ENCODE measurements at places on chromosomes 16 and 17.
A peak's percentile ranks its signal among the peaks of the same experiment; 100 is the strongest.

GRCh38 chr16:74813109-74813641 is 38.6 kb upstream of the FA2H start:
- peak; percentile 22 for DNase-seq

DNA sequence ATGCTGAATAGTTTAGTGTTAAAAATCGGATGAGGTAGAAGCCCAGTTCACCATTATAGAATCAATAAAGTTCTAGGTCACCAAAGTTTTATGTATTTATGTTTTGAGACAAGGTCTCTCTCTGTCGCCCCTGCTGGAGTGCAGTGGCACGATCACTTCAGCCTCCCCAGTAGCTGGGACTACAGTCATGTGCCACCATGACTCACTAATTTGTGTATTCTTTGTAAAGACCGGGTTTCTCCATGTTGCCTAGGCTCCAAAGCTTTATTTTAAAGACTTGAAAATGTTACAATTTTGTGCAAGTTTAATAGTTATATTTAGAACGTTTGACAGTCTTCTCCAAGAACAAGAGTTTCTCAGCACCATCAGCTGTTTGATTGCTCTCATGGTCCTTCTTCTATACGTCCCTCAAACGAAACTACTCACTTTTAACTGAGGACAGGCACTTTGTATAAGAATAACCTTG is 32.1 kb downstream of the NDE1 start:
- peak; percentile 5 for DNase-seq

GRCh38 chr17:80071116-80071841 is 30.1 kb upstream of the GAA start:
- no peak for DNase-seq

DNA sequence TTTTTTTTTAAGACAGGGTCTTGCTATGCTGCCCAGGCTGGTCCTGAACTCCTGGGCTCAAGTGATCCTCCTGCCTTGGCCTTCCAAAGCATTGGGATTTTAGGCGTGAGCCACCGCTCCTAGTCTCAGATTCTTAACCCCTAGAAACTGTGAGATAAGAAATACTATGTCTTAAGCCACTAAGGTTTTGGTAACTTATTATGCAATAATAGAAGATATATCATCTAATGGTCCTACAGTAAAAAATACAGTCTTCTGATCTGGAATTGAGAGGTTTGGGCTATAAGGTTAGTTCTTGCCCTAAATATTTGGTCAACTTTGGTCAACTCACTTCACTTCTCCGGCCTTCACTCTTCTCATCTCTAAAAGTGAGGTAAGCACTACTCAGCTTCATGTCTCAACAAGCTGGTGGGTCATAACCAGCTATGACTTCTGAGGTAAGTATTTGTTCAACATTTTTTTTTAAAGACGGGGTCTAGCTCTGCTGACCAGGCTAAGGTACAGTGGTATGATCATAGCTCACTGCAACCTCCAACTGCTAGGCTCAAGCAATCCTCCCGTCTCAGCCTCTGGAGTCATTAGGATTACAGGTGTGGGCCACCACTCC is 14.7 kb downstream of the RAD51D start:
- no peak for DNase-seq

- DNase-seq, result no peak
These were observed 48.6 kb downstream of the ABCA8 start for GRCh38 chr17:68906638-68907037.

DNA sequence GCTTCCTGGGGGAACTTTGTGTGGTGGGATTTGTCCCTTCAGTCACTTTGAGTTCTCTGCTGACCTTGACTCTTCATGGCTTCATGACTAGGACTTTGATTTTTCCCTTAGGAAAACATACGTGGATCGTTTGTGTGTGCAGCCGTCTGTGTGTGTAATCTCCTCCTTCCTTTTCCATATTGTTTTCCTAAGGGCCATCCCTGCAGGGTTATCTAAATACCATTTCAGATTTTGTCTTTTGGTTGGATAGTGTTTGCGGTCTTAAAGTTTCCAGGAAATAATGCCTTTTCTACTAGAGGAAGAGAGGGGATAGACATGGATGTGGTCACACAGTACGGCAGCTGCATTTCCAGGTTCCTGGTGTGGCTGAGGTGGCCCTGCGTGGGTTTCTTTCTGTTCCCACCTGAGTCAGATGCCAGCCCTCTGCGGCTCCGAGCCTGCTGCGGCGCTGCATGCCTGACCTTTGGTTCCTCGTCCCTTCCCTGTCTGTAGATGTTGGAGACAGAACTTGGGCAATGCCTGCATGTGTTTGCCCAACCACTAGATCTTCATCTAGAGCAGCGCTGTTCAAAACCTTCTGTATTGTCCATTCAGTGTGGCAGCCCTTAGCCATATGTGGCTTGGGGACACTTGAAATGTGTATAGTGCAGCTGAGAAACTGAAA is 72.0 kb upstream of the LGALS9 start:
- DNase-seq, result no peak

DNA sequence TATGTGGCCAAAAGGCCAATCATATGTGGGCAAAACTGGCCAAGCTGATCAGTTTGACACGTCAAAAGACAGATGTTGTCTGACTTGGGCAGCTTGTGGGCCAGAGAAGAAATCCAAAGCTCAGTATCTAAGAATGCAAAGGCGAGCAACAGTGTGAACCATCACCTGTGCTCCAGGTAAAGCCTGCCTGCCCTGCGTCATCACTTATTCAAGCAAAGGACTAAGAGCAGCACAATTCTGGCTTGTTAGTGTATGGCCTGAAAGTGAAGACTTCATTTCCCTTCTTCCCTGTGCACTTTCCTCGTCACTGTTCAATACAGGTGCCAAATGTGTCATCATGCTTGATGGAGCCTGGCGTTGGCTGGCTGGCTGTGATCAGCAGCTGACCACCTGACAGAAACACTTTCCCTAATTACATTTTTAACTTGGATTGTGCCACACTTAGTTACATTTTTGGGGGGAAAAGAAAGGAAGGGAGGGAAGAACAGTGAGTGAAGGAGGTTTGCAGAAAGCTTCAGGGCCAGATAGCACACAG is 4.7 kb downstream of the FAM20A start:
- DNase-seq, result no peak

DNA sequence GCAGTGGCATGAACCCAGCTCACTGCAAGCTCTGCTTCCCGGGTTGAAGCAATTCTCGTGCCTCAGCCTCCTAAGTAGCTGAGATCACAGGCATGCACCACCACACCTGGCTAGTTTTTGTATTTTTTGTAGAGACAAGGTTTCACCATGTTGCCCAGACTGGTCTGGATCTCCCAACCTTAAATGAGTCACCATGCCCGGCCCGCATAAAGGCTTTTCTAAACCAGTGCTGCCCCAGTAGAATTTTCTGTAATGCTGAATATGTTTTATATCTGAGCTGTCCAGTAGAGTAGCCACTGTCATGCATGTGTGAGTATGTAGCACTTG is 36.9 kb upstream of the WSB1 start:
- DNase-seq, result no peak

DNA sequence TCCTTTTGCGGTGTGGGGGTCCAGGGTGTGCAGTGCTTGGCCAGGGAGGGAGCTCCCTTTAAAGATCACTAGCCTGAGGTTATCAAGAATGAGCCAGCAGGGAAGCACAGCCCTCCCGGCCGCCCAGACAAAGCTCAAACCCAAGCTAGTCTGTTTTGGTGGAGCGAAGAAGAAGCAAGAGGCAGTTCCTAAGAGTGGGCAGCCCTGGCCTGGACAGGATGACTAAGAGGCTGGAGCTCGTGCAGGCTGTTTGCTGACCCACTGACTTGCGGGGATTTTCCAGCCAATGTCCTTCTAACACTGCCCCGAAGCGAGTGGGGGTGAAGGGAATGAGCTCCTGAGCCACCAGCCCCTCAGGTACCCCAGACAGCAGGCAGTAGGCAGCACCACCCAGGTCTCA is 134.4 kb downstream of the COPRS start:
- no peak for DNase-seq

GRCh38 chr16:50371936-50372595 is 3.3 kb upstream of the BRD7 start:
- no peak for DNase-seq

DNA sequence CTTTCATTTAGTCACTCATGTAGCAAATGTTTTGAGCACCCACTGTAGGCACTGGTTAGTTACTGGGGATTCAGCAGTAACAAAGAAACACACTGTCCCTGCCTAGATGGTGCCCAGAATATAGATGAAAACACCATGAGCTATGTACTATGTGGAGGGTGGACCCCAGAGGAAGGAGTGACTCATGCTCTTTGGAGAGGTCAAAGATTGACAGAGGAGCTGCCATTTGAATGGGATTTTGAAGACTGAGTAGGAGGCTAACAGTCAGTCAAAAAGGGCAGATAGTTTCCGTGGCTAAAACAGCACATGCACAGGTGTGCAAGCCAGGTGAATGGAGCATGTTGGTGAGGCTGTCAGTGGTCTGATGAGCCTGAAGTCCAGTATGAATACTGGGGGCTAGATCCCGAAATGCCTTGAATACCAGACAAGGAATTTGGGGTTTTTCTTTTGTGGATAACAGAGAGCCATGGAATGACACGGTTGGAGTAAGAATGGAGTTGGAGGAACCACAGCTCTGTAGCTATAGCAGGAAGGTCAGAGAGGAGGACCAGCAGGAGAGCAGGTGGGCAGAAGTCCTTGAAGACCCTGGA is 6.1 kb downstream of the IL21R start:
- no peak for DNase-seq

GRCh38 chr16:62921904-62922303 is 885.7 kb upstream of the CDH8 start:
- no peak for DNase-seq

DNA sequence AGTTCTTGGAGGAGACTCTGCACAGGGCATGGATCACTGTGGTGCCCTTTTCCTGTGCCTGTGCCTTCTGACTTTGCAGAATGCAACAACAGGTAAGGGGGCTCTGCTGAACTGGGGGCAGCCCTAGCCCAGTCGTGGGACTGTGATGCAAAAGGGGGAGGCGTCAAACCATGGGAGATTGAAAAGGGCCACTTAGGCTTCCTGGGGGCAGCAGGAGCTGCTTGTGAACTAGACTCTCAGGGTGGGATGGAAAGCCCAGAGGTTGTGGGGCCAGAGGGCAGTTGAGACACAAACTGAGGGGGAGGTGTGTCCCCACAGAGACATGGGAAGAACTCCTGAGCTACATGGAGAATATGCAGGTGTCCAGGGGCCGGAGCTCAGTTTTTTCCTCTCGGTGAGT is 19.6 kb downstream of the ADGRG5 start:
- no peak for DNase-seq

DNA sequence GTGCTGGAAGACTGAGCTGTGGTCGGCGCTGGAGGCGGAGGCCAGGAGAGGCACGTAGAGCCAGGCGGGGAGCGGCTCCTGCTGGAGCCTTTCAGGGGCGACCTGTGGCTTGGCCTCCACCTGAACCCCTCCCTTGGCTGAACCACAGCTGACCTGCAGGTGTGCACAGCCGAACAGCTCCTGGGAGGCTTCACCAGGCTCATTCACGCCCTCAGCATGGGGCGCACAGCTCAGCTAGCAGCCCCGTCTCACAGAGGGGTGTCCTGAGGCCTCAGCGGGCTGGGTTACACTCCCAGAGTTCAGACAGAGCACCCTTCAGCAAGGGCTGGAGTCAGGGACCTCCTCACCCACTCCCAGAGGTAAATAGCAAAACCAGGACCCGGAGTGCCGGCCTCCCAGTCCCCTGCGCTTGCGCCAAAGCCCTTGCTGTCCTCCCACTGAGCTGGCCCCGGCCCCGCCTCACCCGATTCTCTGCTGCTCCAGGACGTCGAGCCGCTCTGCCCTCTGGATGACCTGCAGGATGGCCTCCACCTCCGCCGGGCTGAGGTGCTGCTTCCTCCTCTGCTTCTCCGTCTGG is 31.7 kb downstream of the RPH3AL start:
- no peak for DNase-seq

- DNase-seq, result no peak
These were observed 43.2 kb downstream of the GOSR1 start for GRCh38 chr17:30520436-30520835.

DNA sequence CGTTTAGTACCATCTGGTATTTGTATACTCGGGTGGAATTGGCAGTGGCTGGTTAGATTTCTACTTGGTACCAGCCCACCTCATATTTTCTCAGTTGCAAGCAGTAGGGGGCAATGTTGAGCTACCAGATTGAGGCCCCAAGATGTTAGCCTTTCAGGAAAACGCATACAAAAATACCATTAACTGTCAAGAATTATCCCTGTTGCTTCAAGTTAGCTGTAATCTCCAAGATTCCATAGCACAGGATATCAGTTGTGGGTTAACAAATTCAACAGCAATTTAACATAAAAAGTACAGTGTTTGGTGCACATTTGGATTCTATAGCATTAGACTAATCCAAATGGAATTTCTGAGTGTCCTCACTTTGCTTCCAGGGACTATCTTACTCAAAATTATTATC is 188.2 kb downstream of the FTO start:
- peak; percentile 11 for DNase-seq

DNA sequence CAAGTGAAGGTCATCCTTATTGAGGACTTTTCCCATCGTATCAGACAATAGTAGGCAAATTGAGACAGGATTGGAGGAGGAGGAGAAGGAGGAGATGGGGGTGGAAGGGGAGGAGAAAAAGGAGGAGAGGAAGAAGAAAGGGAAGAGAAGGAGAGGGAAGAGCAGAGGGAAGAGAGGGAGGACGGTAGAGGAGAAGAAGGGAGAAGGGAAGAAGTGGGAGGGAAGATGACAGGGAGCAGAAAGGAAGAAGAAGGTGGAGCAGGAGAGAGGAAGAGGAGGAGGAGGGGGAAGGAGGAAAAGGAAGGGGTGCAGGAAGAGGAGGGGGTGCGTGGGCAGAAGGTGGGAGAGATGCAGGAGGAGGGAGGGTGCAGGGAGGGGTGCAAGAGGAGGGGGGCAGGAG is 26.0 kb downstream of the ABCC6 start:
- no peak for DNase-seq

DNA sequence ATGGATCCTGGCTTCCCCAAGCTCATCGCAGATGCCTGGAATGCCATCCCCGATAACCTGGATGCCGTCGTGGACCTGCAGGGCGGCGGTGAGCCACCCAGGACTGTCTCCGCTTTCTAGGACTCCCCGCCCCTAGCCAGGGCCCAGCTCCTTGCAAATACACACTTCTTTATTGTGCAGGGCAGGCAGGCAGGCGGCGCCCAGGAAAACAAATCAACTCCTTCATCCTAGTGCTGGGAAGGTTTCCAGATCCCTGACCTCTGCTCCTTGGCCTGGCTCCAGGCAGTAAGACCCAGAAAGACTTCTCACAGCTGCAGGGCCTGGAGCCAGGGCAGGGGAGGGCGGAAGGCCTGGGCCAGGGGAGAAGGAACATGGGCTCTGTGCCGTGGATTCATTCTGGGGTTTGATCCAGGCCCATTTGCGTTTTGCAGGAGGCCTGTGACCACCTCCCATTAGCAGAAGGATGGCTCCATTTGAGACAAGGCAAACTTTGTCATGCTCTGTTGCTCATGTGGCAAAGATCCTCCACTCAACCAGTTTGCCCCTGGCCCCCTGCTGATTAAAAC is 6.0 kb upstream of the LPCAT2 start:
- no peak for DNase-seq

DNA sequence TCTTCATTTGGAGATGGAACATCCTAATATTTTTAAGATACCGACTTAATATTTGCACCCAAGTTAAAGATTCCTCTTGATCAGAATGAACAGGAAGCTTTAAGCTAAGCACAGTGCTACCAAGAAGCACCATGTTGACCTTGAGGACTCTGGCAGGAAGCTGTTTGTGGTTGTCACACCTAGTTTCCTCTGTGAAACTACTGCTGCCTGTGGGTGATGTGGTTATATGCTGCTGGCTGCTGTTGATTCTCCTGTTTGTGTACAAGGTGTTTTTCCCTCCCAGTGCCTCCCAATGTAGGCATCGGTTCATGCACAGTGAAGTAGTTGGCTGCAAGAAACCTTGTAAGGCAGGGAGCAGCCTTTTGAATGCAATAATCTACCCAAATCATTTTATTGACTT is 23.4 kb downstream of the RBL2 start:
- no peak for DNase-seq

GRCh38 chr17:50322271-50322670 is 23.7 kb upstream of the XYLT2 start:
- no peak for DNase-seq
